ENCODE measurements at places on chromosomes 2 and 18.

DNA sequence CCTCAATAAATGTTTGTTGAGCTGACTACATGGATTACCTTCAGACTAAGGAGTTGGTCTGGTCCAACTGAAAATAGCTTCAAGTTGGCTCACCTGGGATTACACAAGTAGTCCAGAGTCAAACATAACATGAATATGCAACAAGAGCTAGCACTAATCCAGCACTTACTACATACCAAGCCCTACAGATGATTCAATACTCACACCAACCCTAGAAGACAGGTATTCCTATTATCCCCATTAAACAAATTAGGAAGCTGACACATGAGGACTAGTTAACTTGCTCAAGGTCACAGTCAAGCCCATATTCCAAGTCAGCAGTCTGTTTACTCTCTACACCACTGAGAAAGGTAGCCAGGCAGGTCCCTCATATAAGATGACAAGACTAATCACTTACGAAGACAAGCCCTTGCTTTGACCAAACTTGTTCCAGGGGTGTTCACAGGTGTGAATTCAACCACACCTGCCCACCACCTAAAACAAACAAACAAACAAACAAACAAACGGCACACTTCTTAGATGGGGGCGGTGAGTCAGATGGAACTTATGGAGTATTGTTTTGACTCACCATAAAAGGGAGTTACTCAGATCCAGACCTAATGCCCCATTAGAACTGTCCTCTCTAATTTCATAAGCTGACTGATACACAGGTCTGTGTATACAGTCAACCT, 29.1 kb downstream of the TMEM131 start:
- no peak for DNase-seq

GRCh38 chr2:144495227-144496091, 24.5 kb downstream of the ZEB2 start:
- no peak for DNase-seq

- no peak for DNase-seq
These were observed 32.7 kb upstream of the MAP4K3 start for GRCh38 chr2:39469807-39470206.

GRCh38 chr18:36419900-36420531, 122.5 kb downstream of the FHOD3 start:
- no peak for DNase-seq

- DNase-seq = no peak
These were observed 169.4 kb downstream of the THADA start for GRCh38 chr2:43426305-43427031.

- no peak for DNase-seq
These were observed 41.5 kb downstream of the NCKAP5 start for GRCh38 chr2:133526530-133527300.

DNA sequence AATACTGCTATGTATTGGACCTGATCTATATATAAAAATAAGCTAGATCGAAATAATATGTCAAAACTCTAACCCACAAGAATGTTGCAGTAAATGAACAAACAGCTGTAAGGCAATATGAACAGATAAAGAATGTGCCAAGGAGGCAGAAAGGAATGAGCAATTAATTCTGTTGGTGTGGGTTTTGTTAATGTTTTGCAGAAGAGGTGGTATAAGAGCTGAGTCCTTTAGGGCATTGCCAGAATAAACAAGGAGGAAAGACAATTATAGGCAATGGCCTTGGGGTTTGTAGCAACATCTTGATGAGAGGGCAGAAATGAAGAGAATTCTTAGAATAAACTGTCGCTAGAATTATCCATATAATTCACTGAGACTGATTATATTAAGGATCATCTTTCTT, 240.9 kb upstream of the GULP1 start:
- no peak for DNase-seq

DNA sequence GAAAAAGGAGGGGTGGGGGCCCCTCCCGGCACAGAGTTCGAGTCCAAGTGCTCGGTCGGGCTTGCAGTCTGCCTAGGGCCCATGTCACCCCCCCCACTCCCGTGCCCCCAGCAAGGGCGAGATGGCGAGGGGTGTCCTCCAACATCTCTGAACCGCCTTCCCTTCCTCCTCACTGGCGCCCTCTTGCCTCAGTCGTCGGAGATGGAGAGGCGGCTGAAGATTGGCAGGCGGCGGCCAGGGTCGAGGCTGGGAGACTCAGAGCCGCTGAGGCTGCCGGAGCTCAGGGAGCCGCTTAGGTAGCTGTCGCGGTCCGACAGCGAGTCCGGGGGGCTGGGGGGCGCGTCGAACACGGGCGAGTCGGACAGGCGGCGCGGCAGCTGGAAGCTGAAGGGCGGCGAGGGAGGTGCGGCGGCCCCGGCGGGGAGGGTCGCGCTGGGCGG, 2.3 kb downstream of the ZFP36L2 start:
- DNase-seq = no peak

- no peak for DNase-seq
These were observed 63.7 kb upstream of the CYP26B1 start for GRCh38 chr2:72211350-72211749.

- DNase-seq = no peak
These were observed 15.0 kb upstream of the ACMSD start for GRCh38 chr2:134823431-134823830.

GRCh38 chr18:32460171-32460731, 10.4 kb downstream of the GAREM1 start:
- DNase-seq = no peak

DNA sequence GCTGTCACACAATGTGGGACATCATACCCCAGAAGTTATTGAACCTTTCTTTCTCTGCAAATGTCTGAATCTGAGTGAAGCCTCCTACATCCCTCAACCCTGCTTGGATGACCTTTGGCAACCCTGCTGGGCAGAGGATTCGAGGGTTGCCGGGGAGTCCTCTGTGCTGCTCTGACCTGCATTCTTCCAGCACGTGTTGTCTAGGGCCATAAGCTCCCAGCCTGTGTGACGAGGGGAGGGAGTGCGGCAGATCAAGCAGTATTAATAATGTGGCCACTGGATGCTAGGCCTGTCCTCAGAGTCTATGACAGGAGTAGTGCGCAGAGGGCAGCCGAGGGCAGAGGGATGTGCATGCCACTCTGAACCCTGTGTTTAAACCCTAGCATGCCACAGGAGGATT, 58.8 kb downstream of the RPL37A start:
- DNase-seq = no peak

DNA sequence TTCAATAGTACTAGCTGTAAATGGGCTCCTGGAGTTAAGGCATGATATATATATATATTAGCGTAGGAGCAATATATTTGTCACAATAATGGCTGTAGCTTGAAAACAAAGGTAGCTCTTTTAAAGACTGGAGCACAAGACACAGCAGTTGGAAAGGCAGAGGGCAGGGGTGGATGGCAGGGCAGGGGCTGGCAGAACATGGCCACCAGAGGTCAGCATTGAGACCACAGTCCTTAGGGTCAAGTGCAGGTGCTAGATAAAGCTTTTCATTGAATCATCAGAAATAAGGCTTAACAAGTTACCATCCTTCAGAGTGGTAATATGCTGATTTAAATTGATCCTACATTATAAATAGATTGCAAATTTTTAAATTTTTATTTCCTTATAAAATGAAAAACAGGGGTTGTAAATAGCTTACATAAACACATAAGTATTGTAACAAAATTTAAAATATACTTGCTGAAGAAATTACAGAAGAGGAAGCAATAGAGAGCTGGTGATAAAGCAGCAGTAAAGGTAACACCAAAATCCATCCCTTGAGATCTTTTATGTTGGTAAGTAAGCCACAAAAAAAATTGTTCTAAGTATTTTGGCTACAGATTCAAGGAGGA, 161.2 kb upstream of the PIEZO2 start:
- DNase-seq = no peak

- DNase-seq = no peak
These were observed 192.8 kb downstream of the ANKRD30B start for GRCh38 chr18:14940735-14941134.

DNA sequence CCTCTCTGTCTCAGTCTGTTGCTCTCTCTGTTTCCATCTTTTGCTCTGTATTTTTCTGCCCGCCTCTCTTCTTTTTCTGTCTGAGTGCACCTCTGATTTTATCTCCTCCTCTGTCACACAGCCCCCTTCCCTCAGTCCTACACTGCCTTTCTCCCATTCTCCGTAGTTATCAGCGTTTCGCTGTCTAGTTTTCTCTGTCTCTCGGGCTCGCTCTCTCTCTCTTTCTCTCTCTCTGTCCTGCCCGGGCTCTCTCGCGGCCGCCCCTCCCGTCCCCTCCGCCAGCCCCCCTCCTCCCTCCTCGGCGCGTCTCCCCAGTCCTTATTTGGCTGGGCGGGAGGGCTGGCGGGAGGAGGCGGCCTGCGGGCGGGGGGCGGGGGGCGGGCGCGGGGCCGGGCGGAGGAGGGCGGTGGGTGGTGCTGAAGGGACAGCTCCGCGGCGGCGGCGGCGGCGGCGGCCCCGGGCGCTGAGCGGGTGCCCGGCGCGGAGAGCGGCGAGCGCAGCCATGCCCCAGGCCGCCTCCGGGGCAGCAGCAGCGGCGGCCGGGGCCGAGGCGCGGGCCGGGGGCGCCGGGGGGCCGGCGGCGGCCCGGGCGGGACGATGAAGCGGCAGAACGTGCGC, at the start of gene KCNK3:
KCNK3 (plus strand) TSS at position 444 of the 618 bp plus-strand sequence; CDS start at position 598, 154 bp downstream.
- DNase-seq = no peak

DNA sequence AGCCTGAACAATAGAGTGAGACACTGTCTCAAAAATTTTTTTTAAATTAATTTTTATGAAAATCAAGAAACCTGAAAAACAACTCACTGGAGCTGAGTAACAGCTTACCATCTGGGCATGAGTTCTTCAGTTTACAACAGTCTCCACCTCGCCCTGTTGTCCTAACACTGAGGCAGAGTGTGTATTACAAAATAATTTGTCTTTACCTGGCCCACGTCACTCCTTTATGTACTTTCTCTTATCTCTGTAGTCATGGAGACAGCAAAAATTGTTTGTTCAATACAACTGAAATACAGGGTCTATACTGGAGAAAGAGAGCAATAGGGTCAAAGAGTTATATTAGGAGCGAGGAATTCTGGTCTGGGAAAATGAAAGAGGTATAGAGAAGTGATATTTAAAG, 48.1 kb downstream of the CYTIP start:
- DNase-seq = no peak

- DNase-seq = no peak
These were observed 28.2 kb upstream of the YWHAQ start for GRCh38 chr2:9658972-9659371.

DNA sequence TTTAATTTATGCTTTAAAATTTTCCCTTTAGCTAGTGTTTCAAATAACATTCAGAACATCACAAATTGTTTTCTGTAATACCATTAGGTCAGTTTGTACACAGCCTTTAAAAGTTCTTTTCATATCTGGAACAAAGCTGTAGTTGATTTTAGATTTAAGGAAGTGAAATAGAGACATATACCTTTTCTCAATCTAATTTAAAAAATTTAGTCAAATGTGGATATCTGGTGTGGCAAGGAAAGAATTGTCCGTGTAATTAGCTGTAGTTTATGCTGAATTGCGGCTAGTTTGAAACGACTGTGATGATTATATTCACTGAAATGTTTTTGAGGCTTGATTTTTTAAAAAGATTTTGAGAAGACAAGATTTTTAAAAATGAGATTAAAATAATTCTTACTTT, 59.9 kb downstream of the EML6 start:
- DNase-seq = no peak

DNA sequence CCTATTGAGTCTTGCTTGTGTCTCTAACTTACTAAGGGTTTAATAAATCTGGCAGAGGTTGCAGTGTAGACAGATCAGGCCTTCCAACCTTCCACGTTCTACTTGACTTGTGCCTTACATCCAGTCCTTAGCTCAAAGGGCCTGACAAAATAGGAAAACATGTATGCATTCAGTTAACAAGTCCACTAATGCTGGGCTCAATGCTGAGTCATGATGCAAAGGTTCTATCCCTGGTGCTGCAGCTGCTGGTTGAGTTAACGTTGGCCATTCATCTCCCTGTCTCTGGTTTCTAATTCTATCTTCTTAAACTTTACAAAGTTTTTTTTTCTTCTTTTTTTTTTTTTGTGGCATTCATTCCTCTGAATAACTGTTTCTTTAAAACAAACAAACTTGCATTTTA, 46.3 kb upstream of the ITGB6 start:
- no peak for DNase-seq

DNA sequence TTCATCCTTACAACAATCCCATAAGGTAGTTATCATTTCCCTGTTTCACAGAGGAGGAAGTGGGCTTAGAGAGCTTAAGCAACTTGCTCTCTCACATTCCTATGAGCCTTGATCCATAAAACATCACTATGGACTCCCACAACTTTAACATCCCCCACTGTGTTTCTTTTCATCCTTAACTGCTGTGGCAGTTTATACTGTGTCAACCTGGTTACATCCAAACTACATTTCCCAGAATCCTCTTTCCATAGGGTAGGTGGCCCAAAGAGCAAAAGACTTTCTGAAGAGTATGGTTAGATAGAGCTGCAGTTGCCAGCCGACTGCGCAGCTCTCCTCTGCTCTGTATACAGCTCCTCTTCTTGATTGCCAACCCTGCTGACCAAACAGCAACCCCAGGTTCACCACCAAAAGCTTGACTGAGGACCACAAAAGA, 22.5 kb downstream of the MAP3K2 start:
- DNase-seq = no peak

- DNase-seq = no peak
These were observed 678.0 kb downstream of the EPHA4 start for GRCh38 chr2:220894069-220894468.

GRCh38 chr2:60303680-60304079, 249.8 kb downstream of the BCL11A start:
- DNase-seq = no peak

- no peak for DNase-seq
These were observed 7.1 kb downstream of the SH3BP4 start for GRCh38 chr2:234958746-234959395.

- DNase-seq = no peak
These were observed 44.5 kb upstream of the TMEM247 start for GRCh38 chr2:46434851-46435273.

DNA sequence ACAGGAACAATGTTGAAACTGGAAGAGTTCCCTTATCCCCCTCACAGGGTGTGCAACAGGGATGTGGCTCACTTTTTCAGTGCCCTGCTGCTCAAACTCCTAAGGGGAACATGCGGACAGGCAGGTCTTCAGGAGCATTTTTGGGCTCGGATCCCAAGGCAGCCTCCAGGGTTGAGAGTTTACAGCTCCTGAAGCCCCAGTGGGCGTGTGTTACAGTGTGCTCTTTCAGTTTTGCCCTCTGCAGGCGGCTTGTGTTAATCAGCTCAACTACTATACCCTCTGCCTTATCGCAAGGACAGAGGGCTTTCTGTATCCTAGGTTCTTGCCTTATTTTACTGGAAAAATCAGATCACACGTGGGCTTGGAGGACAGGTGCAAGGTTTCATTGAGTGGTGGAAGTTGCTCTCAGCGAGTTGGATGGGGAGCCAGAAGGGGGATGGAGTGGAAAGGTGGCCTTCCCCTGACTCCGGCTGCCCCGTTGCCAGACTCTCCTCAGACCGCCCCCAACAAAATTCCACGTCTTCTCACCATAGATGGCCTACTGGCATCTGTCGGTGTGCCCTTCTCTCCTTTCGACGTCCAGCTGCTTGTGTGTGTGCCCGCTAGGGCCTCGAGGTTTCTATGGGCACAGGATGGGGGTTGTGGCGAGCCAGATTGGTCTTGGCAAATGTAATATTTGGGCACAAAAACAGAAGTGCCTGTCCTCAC, 541.9 kb downstream of the TMX3 start:
- DNase-seq = no peak
